ENCODE measurements at places on chromosomes 11 and 22.

- DNase-seq: no peak
These were observed at the start of gene BTG4 for GRCh38 chr11:111512296-111513239. Gene BTG4, minus strand, starts transcription at chr11:111512386. Its CDS starts 13,610 bp downstream, at chr11:111498776.

GRCh38 chr11:119100994-119101758, 477 bp downstream of the DPAGT1 start:
- DNase-seq: no peak

DNA sequence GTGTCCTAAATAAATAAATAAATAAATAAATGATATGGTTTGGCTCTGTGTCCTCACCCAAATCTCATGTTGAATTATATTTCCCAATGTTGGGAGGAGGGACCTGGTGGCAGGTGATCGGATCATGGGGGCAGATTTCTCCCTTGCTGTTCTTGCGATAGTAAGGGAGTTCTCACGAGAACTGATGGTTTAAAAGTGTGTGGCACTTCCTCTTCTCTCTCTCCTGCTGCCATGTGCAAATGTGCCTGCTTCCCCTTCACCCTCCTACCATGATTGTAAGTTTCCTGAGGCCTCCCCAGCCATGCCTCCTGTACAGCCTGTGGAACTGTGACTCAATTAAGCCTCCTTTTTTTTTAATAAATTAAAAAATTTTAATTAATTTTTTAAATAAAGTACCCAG, 138.2 kb downstream of the FBXO7 start:
- no peak for DNase-seq

- DNase-seq: no peak
These were observed 582 bp upstream of the SHANK3 start for GRCh38 chr22:50672041-50672440.

DNA sequence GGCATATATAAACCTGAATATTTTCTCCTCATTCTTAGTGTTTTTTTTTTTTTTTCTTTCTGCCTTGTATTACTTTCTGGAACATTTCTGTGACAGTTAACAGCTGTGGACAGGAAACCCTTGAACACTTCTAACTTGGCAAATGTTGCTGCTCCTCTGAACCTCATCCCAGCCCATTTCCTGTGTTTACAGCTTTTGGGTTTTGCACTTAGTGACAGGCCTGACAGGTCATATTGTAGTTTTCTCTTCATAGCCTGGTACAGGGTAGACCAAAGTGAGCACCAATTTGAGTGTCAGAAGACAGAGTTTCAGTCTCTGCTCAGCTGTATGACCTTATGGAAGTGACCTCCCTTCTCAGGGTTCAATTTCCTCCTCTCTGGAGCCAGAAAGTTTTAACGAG, 91.6 kb downstream of the STIM1 start:
- DNase-seq: peak; percentile 23

- no peak for DNase-seq
These were observed 4.8 kb downstream of the TEAD1 start for GRCh38 chr11:12678991-12679390.

GRCh38 chr11:31728432-31728831, 82.7 kb downstream of the PAX6 start:
- no peak for DNase-seq

GRCh38 chr11:106463154-106463553, 385.7 kb downstream of the AASDHPPT start:
- DNase-seq: no peak

DNA sequence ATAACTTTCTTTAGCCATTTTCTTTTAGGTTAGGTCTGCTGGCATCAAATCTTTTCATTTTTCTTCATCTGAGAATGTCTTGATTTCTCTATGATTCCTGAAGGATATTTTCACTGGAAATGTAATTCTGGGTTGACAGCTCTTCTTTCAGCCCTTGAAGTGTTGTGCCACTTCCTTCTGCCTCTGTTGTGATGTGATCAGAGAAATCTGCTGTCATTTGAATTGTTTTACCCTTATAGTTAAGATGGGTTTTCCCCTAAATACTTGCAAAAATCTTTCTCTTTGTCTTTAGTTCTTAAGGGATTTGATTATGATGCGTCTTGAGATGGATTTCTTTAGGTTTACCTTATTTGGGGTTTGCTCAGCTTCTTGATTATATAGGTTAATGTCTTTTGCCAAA, 23.0 kb downstream of the USP47 start:
- DNase-seq: no peak
